Hippocampal formation (tissue), 2 donors: ENCODE measurements at places on chromosomes 1 and 21.

DNA sequence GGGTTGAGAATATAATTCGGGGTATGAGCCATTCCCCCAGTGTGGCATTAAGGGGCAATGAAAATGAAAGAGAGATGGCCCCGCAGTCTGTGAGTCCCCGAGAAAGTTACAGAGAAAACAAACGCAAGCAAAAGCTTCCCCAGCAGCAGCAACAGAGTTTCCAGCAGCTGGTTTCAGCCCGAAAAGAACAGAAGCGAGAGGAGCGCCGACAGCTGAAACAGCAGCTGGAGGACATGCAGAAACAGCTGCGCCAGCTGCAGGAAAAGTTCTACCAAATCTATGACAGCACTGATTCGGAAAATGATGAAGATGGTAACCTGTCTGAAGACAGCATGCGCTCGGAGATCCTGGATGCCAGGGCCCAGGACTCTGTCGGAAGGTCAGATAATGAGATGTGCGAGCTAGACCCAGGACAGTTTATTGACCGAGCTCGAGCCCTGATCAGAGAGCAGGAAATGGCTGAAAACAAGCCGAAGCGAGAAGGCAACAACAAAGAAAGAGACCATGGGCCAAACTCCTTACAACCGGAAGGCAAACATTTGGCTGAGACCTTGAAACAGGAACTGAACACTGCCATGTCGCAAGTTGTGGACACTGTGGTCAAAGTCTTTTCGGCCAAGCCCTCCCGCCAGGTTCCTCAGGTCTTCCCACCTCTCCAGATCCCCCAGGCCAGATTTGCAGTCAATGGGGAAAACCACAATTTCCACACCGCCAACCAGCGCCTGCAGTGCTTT, 9.4 kb downstream of the PROX1 start:
- DNase-seq = peak; percentile 44

- no peak for DNase-seq
Measured at GRCh38 chr1:14583788-14584187, 14.7 kb upstream of the KAZN start.

- no peak for DNase-seq
Measured at GRCh38 chr1:148160343-148161052, 8.4 kb upstream of the NBPF11 start.

DNA sequence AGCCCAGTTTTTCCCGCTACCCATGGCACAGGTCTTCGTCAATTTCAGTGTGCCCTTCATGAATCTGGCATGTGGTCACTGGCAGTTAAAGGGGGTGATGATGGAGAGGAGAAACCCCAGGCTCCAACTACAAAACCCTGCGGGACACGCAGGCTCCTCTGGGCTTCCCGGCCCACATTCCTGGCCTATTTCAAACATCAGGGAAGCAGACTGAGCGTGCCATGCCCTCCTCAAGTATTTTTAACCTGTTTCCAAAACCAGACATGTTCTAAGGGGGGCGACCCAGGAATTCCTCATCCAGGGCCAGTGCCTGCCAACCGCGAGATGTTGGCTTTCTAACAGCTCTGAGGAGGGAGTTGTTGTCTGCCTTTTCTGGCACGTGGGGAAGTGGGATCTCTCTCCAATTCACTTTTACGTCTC, 85.1 kb downstream of the CAPZB start:
- DNase-seq = no peak

- DNase-seq = no peak
Measured at GRCh38 chr21:38243732-38244406, 12.9 kb upstream of the KCNJ15 start.

- DNase-seq = no peak
Measured at GRCh38 chr1:215497528-215497927, 69.6 kb upstream of the KCTD3 start.

- DNase-seq = no peak
Measured at GRCh38 chr1:36419569-36419968, 21.9 kb upstream of the LSM10 start.

- no peak for DNase-seq
Measured at GRCh38 chr1:54230507-54231339, 30.8 kb downstream of the MRPL37 start.

DNA sequence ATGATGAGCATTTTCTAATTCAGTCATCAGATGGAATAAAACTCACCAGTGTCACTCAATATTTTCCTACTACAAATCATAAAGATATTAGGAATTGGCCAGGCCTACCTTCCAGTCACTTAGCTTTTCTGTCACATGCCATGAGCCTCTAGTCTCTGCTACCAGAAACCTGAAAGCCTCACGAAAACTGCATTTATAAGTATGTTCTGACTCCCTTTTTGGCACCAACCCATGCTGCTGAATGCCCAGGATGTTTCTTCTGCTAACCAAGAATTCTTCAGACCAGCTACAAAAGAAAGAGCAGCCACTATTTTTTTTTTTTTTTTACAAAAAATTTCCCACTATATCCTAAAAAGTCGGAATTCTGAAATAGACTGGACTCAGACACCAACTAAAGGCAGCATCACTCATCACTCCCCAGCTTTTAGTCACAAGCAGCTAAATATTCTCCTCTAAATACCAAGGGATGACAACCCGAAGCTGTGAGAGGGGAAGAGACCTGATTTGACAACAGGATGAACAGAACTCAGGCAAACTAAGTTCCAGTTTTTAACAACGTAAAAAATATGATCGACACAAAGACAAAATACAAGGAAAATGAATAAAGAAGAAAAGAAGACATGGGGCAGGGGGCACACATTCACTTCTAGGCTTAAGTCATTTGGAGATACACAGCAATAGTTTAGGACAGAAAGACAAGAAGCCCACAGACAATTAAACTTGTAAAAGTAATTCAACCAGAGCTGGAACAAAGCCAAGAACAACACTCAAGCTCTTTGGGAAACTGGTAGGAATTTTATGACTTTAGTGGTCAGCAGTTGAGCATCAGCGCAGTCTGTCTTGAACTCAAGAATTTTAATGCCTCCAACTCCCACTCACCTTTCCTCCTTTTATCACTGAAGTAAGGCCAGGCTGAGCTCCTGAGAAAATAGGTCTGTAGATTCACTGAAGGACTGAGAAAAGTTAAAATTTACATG, 1.7 kb downstream of the DCAF8 start:
- no peak for DNase-seq
